ENCODE measurements at places on chromosomes 5 and 9.

DNA sequence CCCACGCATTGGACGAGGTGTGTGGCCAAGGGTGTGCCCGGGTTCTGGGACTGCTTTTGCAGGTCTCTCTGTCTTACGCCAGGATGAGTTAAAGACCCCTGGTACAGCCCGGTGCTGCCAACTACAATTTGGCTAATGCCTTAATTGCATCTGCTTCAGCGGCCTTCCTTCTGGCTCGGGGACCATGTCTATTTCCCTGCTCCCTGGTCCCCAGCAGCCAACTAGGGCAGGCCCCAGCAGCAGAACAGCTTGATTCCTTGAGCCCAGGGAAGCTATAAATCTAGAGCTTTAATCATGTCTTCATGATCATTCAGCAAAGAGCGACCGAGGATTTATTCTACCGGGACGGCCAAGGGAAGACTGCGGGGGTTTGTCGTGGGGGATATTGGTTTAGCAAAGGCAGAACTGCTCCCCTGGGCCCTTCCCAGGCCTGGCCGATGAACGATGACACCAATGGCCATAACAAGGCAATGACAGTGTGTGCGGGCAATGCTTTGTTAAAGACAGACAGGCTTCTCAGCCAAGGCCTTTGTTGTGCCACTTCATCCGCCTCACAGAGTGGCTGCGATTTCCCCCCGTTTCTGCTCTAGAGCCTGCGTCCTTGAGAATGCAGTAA is 51.4 kb downstream of the CFAP77 start:
- DNase-seq = no peak

DNA sequence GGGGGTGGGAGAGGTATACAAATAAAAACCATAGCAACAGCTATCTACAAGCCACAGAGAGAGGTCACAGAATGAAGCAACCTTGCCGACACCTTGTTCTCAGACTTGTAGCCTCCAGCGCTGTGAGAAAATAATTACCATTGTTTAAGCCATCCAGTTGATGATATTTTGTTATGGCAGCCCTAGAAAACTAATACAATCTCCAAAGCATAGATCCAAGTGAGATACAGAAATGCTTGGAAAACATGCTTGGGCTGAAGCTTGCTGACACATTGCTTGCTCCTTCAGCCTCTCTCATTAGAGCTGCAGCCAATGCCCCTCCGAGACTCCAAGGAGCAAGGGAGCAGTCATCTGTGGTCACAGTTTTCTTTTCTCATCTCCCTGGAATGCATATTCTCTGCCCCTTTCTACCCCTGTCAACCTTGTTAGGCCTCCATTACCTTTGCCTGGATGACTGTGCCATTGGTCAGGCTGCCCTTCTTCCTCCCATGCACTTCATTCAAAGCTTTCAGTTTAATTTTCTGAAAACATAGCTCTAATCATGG is 401.4 kb upstream of the KLF4 start:
- no peak for DNase-seq

- no peak for DNase-seq
Measured at GRCh38 chr5:133696782-133697507, 84.6 kb upstream of the FSTL4 start.

DNA sequence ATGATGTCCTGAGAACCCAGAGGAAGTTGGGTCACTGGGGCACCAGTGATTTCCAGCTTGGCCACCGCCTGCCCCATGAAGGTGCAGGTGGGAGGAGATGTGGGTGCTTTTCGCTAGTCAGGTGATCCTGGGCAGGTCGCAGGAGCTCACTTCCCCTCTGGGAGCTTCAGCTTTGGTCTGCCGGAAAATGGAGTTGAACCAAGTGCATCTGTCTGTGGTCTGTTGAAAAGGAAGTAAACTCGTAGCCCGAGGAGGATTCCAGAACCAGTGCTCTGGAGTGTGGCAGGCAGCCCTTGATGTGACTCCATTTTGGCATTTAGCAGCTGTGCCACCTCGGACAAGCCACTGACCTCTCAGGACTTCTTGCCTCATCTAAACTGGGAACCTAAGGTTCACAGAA is 81.8 kb upstream of the HRH2 start:
- DNase-seq = no peak

- DNase-seq = no peak
Measured at GRCh38 chr5:137825165-137825564, 42.5 kb upstream of the MYOT start.

DNA sequence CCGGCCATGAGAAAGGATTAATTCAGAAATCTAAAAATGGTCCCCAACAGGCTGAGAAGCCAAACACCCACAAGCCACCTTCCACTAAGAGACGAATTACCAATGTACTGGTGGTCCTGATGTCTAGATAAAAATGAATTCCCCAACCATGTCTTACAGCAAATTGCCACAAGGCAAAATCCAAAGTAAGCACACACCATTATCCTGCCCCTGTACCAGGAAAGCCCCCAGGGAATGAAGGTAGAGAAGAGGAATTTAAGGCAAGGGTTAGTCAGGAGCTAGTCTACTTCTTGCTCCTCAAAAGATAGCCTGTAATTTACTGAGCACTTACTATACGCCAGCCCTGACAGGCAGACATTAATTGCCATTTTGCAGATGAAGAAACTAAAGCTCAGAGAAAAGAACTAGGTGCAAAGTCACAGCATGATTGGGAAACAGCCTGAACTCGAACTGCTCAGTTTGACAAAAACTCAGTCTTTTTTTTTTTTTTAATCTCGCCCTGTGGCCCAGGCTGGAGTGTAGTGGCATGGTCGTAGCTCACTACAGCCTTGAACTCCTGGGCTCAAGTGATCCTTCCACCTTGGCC is 64.3 kb downstream of the RAPGEF1 start:
- DNase-seq = no peak

- DNase-seq = no peak
Measured at GRCh38 chr5:53333160-53333559, 147.3 kb upstream of the FST start.

DNA sequence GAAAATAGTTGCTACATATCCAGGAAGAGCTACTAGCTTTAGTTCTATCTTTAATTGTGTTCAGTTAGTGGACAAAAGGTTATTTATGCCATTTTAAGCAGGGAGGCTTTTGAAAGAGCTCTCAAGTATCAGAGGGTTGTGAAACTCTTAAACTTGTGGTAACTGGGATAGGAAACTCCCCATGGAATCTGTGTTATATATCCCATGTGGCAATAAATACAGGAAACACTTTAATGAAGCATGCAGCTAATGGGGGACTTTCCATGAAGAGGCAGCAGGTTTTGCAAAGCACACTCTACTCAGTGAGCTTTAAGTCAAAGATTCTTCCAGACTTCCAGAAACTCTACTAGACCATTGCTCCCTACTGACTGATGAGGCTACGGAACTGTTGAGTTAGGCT is 805.0 kb upstream of the C9orf72 start:
- no peak for DNase-seq

- no peak for DNase-seq
Measured at GRCh38 chr5:23103566-23103965, 250.4 kb upstream of the CDH12 start.

DNA sequence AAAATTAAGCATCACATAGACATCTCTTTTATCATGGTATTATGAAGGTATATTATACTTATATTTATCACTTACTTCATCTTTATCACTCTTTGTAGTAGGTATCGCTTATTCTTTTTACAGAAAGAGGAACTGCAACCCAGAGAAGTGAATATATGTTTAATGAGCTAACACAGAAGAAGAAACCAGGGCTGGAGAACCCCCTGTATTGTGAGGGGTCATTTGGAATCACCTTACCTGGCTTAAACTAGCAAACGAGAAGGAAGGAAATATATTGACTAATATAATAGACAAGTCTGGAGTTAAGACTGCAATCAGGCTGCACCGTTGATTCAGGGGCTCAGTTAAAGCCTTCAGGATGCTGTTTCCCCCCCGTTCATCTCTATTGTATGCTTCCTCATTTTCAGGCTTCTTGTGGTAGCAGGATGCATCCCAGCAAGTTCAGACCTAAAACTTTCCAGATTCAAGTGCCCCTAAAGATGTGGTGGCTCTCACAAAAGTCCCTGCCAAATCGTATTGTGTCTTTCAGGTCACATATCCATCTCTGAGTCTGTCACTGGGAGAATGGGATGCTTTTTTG is 146.4 kb downstream of the GCNT1 start:
- no peak for DNase-seq

GRCh38 chr9:127303830-127304229 is 39.3 kb downstream of the GARNL3 start:
- no peak for DNase-seq

Measured in thymus (tissue), 14 donors.